ENCODE measurements at places on chromosomes 6 and 20. TPM values are rescaled to one million over a fixed set of nuclear protein-coding genes. Genes with fewer than 3 reads are reported as not detected.

- H3K4me3 ChIP-seq = peak overlapping the region; percentile 31
- H3K27ac ChIP-seq = no peak overlapping the region
- H3K36me3 ChIP-seq = no peaks in the 10 kb centered on the region
- peaks cover 46% of the 10 kb centered on the region for H3K27me3 ChIP-seq
Observed at GRCh38 chr6:123804014-123804786, 535 bp downstream of the NKAIN2 start.

DNA sequence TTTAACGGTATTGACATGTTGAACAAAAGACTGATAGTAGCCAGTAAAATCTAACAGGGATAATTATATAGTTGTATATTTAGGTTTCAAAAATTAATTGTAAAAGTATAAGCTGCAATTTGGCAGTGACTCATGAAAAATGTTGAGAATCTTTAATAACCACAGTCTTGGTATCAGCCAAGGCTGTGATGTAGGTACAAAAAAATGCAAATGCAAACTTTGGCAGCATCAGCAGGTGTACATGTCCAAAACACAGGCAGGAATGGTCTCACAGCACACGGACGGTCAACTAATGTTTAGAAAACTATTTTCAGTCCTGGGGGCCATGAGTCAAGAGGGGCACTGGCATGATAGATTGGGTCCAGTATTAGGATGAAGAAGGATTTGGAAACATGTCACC lies 58.5 kb upstream of the BEND3 start:
- no peak overlapping the region for H3K27ac ChIP-seq
- DNase-seq = no peak
- H3K36me3 ChIP-seq = no peaks in the 10 kb centered on the region
- H3K27me3 ChIP-seq = no peaks in the 10 kb centered on the region
- no peaks in the 10 kb centered on the region for H3K4me1 ChIP-seq
- H3K4me3 ChIP-seq = no peak overlapping the region

GRCh38 chr6:131216246-131216645 lies 81.0 kb downstream of the AKAP7 start:
- H3K4me1 ChIP-seq = peaks cover 23% of the 10 kb centered on the region
- no peaks in the 10 kb centered on the region for H3K36me3 ChIP-seq

Gene NKX2-2
- total RNA-seq = not detected

Gene CD83
- 25.0 TPM for total RNA-seq
